ENCODE measurements at places on chromosomes 5 and 9.

DNA sequence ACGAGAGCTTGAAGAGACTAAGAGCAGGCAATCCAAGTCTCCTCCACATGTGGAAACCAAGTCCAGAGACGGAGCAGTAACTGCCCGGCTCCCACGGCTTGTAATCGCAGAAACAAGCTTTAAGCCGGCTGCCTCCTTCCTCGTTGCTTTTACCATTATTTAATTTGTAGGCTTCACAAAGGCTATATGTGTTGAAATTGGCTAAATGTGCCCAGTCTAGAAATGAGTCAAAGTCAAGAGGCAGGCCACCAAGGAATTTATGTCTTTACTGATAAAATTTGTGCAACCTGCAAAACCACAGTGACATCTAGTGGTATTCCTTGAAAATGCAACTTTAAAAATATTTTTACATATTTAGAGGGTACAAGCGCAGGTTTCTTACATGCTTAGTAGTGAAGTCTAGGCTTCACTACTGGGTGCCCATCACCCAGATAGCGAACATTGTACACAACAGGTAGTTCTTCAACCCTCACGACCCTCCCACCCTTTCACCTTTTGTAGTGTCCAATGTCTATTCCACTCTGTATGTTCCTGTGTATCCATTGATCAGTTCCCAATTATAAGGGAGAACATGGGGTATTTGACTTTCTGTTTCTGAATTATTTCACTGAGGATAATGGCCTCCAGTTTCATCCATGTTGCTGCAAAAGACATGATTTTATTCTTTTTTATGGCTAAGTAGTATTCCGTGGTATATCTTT lies 33.5 kb upstream of the EBF1 start:
- DNase-seq = peak; percentile 55

GRCh38 chr9:12416716-12417115 lies 276.5 kb upstream of the TYRP1 start:
- DNase-seq = no peak

GRCh38 chr5:151758430-151759241 lies at the start of gene ATOX1:
Gene ATOX1, minus strand, starts transcription at chr5:151758631. Its CDS starts 80 bp downstream, at chr5:151758551.
- DNase-seq = peak; percentile 92

- no peak for DNase-seq
These were observed 1293.9 kb upstream of the CDH6 start for GRCh38 chr5:29899583-29899982.

GRCh38 chr5:113043491-113043931 lies 66.9 kb downstream of the DCP2 start:
- DNase-seq = no peak

GRCh38 chr5:130337179-130337888 lies 433.1 kb downstream of the CHSY3 start:
- DNase-seq = no peak

DNA sequence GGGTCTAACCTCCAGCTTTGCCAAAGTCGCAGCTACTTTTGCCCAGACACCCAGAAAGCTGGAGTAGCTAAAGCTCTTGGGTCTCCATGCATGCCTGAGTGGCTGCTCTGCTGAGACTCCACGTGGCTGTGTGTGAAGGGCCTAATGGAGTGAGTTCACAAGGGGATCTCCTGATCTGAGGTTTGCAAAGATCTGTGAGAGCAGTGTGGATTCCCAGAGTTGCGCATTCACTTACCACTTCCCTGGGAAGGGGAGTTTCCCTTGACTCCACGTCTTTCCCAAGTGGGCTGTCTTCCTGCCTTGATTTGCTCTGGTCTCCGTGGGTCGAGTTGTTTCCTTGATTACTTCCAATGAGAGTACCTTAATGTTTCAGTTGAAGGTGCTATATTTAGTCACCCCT lies 17.6 kb upstream of the CDKN2B start:
- DNase-seq = no peak
